Endodermal cell (in vitro differentiated cells): ENCODE measurements at places on chromosomes 6 and 20. TPM values are rescaled to one million over a fixed set of nuclear protein-coding genes. Genes with fewer than 3 reads are reported as not detected.

- DNase-seq = no peak
These were observed 49.6 kb downstream of the KIZ start for GRCh38 chr20:21175433-21175832.

DNA sequence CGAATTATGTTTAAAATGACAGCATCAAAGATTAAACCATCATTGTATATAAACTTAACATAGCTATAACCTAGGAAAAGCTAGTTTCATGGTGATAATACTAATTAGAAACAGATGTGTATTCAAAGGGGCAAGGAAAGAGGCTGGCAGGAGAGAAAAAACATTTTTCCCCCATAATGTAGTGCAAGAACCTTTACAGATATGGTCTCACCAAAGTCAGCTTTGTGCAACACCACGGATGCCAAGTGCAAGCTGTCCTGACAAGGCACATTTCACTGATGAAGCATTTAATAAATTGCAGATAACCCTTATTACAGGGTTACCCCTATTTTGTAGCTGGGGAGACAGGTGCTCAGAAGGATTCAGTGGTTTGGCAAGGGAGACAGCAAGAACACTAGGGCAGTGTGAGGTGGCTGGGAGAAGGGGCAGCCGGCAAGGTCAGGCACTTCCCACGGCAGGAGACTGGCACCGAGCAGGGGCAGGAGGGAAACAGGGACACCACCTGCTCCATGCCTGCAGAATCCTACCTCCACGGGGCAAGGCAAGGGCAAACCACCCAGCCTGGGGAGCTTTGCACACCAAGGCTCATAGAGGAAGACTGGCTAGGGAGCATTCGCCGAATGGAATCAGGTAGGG lies 6.5 kb downstream of the RPS6KA2 start:
- no peak for DNase-seq

DNA sequence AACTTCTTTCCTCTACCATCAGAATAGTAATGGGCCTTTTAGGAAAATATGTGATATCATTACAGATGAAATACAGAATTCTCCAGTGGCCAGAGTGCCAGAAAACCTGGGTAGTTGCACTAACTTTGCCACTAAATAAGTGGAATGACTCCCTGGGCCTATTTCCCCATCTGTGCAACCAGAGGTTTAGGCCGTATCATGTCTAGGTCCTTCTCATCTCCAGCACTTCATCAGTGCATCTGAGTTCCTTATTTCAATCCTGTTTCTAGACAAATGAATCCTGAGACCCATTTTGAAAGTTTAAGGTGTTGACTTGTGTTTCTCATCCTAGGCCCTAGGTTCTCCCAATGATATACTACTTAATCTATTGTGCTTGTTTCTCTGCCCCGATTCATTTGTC lies 236.2 kb downstream of the CD83 start:
- DNase-seq = no peak

GRCh38 chr6:127475135-127475822 lies 16.1 kb upstream of the KIAA0408 start:
- no peak for DNase-seq

DNA sequence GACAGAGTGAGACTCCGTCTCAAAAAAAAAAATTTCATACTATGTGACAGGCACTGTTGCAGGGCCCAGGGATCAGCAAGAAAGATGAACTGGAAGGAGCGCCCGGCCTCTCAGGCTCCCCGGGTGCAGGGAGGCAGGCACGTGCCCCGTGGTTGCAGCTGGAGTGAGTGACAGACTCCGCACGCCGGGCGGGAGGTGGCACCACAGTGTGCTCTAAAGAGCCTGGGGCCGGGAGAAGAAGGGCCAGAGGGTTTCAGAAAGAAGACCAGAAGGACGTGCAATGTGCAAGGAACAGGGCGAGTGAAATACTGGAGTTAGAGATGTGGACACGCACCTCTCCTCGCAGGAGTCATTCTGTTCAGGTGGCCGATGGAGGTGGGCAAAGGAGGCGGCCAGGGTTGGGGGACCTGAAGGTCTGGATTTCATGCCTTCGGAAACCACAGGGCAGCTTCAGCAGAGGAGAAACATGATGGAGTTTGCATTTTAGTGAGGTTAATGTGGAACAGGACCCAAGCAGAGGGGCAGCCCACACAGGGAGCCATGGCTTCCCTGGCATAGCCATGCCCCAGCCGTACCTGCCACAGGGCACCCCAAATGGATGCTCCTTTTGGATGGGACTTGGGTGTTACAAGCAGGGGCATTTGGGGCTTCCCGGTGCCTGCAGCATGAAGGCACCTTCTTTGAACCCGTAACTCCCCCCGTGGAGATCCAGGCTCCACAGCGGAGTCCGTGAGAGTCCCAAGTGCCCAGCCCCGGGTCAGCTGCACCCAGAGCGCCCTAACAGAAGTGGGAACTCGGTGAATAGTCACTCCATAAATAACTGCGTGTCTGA lies 226.2 kb downstream of the ERMARD start:
- no peak for DNase-seq

GRCh38 chr6:54680531-54680930 lies 166.0 kb upstream of the FAM83B start:
- DNase-seq = no peak

DNA sequence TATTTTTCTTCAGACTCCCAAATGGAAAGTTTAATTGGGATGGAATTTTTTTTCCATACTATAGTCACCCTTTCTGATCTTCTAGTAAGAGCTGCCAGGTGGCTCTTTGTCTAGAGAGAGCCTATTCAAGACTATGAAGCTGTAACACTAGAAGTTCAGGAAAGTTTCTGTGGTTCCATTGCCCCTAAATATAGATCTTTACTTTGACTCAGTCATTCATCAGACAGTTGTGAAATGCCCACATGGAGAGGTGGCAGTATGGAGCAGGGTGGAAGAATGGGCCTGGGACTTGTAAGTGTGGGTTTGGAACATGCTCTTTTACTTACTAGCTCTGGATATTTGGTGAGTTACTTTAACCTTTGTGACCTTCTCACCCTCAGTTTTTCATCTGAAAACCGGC lies 87.8 kb downstream of the CTNNBL1 start:
- no peak for DNase-seq

GRCh38 chr6:163525926-163526325 lies 111.4 kb downstream of the QKI start:
- no peak for DNase-seq

DNA sequence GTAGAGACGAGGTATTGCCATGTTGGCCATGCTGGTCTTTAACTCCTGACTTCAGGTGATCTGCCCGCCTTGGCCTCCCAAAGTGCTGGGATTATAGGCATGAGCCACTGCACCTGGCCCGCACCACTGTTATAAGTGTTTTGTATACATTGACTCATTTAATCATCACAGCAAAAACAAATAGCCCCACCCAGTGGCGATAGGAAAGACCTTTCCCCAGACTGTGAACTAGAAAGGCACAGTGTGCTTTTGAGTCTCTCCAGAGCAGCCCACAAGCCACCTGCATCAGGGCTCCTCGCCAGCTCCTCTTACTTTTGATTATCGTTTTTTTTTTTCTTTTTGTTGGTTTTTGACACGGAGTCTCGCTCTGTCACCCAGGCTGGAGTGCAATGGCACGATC lies 27.9 kb upstream of the ZFP64 start:
- DNase-seq = peak; percentile 47

TSPO2 gene
- not detected in 3 replicates for total RNA-seq

CGA gene
- total RNA-seq = not detected in 2 replicates
